ENCODE measurements at places on chromosomes 11 and 22.

GRCh38 chr11:66317723-66318599 is 1.1 kb upstream of the CD248 start:
- DNase-seq = peak; percentile 49

GRCh38 chr11:75469785-75470405 is 36.9 kb upstream of the KLHL35 start:
- no peak for DNase-seq

GRCh38 chr11:32225571-32226285 is 134.9 kb downstream of the RCN1 start:
- DNase-seq = no peak

DNA sequence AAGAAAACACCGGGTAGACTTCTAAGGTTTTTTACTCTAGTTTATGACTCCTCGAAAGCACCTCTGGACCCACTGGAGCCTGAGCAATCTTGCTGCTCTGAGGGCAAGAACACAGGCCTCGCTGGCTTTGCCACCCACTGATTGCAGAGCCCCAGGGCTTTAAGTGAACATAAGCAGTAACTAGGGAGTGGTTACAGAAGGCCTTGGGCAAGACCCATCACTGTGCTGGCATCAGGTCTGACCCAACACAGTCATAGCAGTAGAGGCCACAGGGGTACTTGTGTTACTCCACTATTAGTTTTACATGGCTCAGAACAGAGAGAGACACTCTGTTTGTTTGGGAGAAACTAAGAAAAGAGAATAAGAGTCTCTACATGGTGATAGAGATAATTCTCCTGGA is 684.5 kb downstream of the FAM181B start:
- no peak for DNase-seq

- DNase-seq = peak; percentile 19
Measured at GRCh38 chr11:100434821-100435641, 252.1 kb upstream of the ARHGAP42 start.

DNA sequence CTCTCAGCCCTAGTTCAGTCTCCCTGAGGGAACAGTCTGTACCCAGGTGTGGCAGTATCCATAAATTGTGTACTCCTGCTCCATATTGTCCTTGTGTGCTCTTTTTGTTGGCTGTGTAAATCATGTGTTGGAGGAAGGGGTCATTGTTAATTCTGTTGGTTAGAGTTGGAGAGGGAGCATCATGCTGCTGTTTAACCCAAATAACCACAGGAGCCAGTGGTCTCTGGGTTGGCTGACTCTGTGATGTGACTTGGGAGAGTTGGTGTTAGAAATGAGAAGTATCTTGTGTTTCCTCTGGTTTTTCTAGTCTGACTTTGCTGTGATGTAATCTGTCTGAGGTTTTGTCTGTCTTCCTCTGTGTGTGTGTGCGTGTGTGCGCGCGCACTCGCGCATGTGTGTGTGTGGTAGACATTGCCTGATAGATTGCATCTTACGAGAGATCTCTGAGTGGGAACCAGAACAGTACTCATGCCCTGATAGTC is 30.5 kb downstream of the CTNND1 start:
- DNase-seq = no peak

DNA sequence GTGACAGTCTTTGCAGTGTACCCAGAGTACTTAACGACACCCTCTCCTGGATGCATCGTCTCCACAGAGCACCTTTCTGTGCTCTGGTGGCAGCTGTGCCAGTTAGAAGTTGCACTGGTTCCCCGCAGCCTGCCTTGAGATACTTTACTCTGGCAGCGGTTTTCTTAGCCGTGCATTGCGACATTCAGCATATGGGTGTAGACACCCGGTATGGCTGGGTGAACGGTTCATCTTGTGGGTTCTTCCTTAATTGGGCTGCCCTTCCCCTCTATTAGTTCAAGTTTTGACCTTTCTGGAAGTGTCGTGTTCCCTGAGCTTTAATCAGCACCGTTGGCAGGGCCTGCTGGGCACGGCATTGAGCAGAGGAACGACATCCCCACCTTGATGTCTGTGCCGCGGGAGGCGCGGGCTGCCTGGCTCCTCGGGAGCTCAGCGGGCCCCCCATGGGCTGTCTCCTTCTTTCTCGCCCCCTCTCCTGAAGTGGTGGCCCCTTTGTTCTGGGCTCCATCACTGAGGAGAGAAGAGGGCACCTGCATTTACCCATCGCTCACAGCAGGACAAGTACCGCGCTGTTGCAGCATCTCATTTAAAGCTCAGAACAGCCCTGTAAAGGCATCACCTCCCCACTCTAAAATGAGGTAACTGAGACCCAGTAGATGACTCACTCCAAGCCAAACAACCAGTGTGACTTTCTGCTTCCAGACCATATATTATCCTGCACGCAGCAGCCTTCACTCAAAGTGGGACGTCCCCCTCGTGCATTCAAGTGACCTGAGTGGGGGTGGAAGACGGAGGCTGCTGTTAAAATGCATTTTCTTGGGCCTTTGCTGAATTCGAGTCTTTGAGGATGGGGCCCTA is 13.3 kb downstream of the FAM83F start:
- peak; percentile 24 for DNase-seq

GRCh38 chr11:9210922-9211320 is 54.2 kb downstream of the DENND5A start:
- no peak for DNase-seq

DNA sequence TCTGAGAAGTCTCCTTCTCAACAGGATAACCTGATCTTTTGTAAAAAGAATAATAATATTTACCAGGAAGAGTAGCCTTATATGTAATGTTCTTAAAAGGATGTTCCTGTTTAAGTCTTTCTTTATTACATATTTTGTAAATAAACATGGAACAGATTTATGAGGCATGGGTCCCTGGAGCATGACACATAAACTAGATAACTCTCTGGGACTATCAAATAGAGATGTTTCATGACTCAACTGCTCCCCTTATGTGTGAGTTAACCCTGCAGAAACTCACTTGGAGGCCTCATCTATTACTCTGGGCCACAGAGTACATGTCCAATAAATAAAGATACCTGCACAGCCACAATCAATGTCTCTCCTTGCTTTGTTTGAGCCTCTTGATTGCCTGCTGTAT is 64.6 kb downstream of the GDPD4 start:
- DNase-seq = no peak

DNA sequence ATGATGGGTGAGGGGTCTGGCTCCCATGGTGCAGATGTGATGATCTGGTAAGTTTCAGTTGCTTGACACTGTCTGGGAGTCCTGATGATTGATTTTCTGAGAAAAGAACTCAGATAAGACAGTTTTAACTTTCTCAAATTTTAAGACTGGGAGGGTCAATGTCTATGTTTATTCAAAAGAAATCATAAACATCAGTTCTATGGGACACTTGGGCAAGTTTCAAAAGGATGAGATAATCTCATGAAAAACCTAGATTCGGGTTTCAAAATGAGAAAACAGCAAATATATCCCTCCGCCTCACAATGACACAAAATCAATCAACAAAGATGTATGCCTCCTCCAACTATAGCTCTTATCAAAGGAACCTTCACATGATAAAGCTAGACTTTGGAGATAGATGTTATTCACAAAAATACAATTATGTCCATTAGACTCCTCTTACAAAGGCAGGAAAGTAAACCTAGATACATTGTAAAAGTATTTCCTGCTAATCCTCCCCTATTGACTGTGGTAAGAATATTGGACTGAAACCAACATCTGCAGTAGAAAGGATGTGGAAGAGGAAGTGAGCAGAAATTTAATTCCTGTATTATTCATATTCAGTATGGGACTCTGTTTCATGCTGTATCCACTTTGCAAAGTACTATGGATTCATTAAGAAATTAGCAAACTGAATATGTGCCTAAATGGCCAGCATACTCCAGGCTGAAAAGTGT is 21.6 kb downstream of the SVIP start:
- no peak for DNase-seq

DNA sequence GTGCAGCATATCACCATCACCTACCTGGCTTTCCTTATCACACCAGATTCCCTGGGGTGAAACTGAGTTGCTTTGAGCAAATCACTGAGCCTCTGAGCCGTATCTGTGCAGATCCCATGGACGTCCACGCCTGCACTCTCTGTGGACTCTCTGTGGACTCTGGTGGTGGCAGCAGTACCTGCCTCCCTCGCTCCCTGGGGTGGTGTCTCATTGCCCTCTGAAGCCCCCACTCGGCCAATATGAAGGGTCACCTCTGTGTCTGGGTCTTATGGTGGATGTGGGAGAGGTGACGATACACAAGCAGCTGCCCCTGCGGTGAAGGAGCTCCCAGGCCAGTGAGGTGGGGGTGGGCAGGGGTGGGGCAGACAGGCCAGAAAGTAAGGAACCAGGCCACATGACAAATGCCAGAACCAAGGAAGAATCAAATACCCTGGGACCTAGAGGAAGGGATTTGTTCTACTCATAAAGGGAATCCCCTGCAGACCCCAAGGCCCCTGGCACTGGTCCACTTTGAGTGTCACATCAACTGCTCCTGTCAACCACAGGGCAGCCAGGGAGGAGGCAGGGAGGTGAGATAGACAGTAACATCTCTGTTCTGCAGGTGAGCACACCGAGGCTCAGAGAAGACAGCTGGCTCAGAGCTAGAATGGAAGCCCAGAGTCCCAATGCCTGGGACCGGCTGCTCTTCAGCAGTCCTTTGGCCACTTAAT is 9.2 kb upstream of the CHST1 start:
- no peak for DNase-seq

GRCh38 chr11:88181776-88182175 is 6.5 kb upstream of the RAB38 start:
- no peak for DNase-seq

GRCh38 chr11:63574856-63575602 is 11.8 kb upstream of the PLAAT2 start:
- DNase-seq = no peak

Data from SHP77 (cell line).